ENCODE measurements at places on chromosomes 13 and 19.

DNA sequence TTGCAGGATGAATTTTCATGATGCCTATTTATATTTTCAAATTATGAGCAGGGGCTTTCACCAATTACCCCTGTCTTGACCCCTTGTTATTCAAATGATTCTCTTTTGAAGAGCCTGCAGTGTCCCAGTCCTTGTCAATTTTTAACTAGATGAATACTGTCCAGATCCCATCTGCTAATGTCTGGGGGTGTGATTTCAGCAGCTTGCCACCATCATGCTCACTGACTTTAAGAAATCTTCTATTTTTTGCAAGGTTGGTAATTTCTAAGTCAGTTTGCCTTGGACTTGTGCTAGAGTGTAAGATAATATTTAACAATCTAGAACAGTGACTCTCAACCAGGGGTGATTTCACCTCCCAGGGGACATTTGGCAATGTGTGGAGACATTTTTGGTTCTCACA is 106.0 kb downstream of the CACNA1A start:
- no peak for DNase-seq

GRCh38 chr19:32686847-32687475 is 4.7 kb upstream of the NUDT19 start:
- DNase-seq: no peak

- no peak for DNase-seq
These were observed 977 bp downstream of the IRGQ start for GRCh38 chr19:43594710-43595604.

DNA sequence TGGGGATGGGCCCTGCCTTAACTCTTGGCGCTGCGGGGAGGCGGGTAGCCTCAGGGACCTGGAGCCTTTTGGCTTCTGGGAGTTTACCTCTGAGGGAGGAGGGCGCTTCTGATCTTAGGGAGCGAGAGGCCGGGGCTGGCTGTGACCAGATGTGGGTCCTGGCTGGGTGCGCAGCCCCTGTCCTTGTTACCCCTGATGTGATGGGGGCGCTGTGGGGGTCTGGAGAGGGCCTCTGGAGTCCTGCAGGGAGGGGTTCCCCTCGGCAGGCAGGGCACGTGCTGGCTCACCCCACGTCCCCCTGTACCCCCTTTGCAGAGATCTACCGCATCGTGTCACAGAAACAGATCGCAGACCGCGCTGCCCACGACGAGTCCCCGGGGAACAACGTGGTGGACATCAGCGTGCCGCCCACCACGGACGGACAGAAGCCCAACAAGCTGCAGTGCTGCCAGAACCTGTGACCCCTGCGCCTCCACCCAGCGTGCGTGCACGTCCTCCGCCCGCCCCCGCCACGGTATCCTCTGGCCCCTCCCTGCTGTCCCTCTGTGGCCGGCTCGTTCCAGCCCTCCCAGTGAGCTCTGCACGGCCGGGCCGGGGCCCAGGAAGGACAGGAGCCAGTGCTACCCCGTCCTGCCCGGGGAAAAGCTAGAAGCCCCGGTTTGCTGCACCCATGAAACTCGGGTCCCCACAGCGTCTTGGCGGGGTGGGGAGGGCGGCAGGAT is 9.8 kb upstream of the MARCHF2 start:
- no peak for DNase-seq

- DNase-seq: no peak
These were observed 618.0 kb upstream of the ARGLU1 start for GRCh38 chr13:107185889-107186288.

DNA sequence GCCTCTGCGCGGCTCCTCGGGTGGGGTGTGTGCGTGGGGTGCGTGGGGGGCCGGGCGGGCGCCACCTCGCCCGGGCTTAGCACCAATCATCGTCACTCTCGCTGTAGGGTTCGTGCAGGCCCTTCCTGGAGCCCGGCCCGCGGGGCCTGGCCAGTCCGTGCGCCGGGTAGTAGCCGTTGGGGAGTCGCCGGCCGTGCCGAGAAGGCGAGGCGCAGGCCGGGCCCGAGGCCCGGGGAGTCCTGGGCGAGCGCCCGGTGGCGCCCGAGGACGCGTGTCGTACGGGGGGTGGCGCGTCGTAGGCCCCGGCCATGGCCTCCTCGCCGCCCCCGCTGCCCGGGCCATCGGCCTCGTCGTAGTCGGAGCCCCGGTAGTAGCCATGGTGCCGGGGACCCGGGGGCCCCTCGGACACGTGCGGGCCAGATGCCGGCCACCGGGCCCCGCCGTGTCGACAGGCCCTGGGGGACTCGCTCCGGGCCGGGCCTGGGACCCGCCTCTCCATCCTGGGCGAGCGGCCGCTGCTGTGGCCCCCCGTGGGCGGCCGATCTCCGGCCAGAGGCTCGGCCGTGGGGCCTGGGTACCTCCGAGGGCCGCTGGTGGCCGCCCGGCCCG is 57.1 kb downstream of the IER2 start:
- no peak for DNase-seq

GRCh38 chr13:93603043-93603442 is 376.4 kb downstream of the GPC6 start:
- DNase-seq: no peak

DNA sequence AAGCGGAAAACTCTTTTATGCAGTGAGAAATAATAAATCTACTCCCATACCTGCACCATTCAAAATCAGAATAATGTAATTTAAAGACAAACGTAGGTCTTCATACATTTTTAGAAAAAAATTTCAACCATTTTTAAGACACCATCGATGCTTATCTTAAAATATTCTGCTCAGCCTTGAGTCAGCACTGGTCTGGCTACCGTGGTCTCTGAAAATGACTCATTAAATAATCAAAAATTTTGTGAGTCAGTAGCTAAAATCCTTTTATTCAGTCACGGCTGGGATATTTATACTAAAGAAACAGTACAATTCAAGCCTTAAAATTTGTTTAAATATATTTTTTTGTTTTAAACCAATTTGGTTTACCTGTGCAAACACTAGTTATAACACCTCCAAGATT is 2862.8 kb upstream of the PCDH20 start:
- DNase-seq: no peak

GRCh38 chr19:45496349-45496953 is 396 bp downstream of the RTN2 start:
- DNase-seq: no peak

DNA sequence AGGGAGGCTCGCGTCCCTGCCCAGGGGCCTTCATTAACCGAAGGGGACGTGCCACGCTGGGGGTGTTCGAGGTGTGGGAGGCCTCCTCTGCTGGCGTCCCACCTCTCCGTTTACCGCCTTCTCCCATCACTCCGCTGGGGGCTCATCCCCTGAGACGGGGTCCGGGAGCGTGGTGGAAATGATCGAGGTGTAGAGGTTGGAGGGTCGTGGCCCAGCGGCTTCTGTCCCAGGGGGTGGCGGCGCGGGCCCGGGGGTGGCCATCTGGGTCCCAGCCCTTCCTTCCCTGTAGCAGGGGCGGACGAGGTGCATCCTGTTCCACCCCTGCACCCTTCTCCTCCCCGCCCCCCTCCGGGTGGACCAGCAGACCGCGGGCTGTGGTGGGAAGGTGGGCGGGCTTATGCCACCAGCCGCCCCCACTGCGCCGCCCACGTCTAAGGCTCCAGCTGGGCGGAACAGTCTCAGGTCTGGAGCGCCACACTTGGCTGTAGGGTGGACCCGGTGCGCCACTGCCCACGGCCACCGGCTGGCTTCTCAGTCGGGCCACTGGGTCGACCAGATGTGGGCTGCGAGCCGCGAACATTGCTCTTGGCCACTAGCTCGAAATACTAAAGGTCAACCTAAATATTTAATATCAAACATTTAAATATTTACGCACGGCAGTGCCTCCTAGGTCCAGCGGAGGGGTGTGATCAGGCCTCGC is 69.5 kb downstream of the ZNF723 start:
- no peak for DNase-seq

GRCh38 chr13:66915596-66916185 is 314.4 kb downstream of the PCDH9 start:
- DNase-seq: no peak

GRCh38 chr19:58338825-58339558 is 12.2 kb downstream of the ZSCAN22 start:
- no peak for DNase-seq

- no peak for DNase-seq
These were observed 2.8 kb upstream of the SPRYD7 start for GRCh38 chr13:49938921-49939320.

GRCh38 chr13:110937511-110938285 is 22.8 kb upstream of the ANKRD10 start:
- no peak for DNase-seq

DNA sequence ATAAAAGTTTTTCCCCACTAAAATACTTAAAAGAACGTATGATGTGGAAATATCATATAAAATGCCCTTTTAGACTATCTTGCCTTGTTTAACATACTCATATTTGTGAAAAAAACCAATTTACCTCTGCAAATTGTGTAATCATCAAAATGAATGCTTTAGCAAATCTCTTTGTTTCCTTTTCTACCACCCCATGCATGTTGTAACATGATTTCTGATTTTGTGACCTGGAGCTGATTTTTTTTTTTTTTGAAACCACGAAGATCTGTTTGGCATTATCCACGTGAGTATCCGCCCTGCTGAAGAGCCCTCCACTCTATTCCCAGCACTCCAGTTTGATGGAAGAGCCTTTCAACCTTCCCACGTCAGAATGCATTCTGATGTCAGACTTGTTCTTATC is 245.8 kb upstream of the NBEA start:
- DNase-seq: no peak

GRCh38 chr13:112545856-112546255 is 42.1 kb downstream of the TUBGCP3 start:
- DNase-seq: no peak

Data from NCI-H524 treated with DMSO at 0.1 percent for 48 hours (cell line).